ENCODE measurements at places on chromosomes 7 and 10.

DNA sequence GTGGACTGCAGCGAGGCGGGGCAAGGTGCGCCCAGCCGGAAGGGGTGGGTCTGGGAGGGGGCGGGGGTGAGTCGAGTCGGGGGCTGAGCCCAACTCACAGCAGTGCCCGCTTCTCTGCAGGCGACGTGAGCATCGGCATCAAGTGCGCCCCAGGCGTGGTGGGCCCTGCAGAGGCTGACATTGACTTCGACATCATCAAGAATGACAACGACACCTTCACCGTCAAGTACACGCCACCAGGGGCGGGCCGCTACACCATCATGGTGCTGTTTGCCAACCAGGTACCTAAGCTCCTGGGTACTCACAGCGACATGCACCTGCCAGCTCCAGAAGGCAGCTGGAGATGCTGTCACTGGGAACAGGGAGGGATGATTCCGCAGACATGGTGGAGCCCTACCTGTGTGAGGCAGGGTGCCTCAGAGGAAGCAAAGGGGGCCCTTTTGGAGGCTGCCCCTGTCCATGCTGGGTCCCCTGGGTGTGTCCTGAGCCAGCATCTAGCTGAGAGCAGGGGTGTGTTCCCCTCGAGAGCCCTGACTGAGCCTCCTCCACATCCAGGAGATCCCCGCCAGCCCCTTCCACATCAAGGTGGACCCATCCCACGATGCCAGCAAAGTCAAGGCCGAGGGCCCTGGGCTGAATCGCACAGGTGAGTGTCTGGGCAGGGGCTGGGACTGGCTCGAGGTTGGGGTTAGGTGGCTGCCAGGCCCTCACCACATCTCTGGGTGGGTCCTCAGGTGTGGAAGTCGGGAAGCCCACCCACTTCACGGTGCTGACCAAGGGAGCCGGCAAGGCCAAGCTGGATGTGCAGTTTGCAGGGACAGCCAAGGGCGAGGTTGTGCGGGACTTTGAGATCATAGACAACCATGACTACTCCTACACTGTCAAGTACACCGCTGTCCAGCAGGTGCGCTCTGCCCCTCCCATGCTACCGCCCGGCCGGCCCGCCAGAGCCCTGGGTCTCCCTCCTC is 12.8 kb downstream of the FLNC start:
- DNase-seq, result no peak

GRCh38 chr10:102450124-102450373 is 1.3 kb downstream of the C10orf95 start:
- DNase-seq, result no peak

- DNase-seq, result no peak
Observed at GRCh38 chr7:21580073-21580521, 37.3 kb downstream of the DNAH11 start.

GRCh38 chr10:77849039-77849664 is 77.4 kb downstream of the DLG5 start:
- DNase-seq, result no peak

DNA sequence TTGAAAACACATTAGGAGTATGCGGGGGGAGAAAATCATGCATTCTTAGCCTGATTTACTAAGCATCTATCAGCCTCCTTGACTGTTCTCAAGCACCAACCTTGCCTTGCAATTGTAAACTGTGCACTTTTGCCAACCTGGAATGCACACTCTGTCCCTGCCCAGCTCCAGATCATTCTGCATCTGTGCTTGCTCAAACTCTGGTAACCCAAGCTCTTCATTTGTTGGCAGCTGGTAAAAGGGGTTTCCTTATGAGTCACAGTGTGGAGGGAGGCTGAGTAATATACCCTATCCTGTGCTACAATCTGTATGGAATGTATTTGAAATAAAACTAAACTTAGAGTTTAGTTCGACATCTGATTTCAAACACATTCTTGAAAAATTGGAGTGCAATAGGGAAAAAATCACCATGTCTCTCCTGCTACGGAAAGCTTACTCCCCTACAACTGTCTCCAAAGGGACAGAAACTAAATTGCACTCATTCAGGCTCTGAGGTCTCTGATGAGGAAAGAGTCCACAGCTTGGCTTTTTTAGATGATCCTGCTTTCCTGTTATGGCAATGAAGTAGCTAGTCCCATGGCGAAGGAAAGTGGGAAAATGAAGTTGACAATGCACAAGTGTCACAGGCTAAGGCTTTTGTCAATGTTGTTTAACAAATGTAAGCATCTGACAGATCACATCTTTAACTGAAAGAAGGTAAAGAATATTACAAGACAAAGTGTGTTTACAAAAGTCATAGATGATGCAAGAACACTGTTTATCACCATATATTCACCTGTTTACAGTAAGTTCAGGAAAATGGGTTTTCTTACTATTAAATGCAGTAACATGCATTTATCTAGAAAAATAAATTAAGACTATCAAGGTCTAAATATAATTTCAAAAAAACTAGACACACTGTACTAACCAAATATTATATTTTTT is 61.9 kb downstream of the TES start:
- DNase-seq, result no peak

GRCh38 chr10:89805599-89806013 is 104.2 kb downstream of the KIF20B start:
- DNase-seq, result peak; percentile 39

DNA sequence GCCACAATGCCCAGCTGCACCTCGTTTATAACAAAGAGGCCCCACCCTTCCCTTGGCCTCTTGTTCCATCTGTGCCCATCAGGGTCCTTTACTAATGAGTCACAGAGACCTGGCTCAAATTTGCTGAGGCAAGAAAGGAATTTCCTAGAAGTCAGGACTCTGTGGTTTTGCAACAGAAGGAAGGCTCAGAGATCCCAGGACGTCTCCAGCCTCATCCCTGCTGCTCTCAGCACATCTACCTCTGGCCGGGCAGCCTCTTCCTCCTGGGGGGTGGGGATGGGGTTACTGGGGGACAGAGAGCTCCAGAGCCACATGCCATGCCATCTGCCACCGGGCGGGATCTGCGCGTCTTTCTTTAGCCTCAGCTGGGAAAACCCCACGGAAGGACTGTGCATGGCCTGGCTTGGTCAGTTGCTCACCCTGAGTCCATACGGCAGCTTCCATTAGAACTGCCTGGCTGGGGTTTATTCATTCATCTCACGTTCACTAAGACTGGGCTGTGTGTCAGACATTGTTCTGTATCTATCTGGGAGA is 41.9 kb upstream of the PSMG3 start:
- DNase-seq, result no peak

GRCh38 chr10:111146025-111146640 is 69.3 kb downstream of the ADRA2A start:
- no peak for DNase-seq

DNA sequence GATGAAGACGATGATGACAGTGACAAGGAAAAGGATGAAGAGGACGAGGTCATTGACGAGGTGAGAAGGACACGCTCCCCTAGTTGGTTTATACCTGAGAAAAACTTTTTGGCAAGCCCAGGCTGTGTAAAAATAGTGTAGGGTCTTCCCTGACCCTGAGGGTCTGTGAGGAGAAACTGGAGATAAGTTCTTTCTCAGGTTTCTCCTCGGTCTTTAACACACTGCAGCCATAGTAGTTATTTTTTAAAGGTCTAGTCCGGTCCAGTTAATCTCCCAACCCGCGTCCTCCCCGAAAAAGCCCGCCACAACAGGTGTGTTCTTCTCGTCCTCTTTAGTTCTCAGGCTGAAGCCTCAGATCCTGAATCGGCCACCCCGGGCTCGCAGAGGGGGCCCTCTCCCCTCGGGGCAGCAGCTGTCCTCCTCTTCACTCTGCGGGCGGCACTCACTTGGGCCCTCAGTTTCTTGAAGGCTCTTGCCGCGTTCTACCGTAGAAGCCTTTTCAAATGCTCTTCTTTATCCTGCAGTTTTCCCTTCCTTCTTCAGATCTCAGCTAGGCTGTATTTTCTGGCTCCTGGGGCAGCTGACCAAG is 411 bp downstream of the BCCIP start:
- DNase-seq, result no peak

DNA sequence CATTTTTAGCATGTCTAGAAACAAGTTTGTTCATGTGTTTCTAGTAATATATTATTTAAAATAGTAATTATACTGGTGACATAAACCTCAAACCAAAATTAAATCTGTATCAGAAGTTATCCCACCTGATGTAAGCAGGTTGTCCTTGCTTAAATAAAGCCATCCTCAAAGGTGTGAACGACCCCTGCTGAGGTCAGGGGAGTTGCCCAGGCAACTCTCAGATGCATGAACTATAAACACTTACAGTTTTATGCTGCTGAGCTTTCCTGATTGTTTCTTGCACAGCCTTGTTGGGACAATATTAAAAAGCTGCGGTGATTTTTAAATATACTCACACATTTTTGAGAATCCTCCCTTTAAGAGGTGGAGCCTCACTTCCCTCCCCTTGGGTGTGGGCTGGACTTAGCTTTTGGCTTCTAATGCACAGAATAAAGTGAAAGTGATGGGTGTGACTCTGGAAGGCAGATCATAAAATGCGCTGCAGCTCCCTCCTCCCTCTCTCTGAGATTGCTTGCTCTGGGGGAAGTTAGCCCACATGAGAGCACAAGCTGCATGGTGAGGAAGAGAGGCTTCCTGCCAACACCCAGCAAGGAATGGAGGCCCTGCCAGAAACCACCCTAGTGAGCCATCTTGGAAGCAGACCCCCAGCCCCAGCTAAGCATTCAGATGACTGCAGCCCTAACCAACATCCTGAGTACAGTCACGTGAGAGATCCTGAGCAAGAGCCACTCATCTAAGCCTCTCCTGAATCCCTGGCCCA is 152.7 kb downstream of the SKIDA1 start:
- peak; percentile 18 for DNase-seq

DNA sequence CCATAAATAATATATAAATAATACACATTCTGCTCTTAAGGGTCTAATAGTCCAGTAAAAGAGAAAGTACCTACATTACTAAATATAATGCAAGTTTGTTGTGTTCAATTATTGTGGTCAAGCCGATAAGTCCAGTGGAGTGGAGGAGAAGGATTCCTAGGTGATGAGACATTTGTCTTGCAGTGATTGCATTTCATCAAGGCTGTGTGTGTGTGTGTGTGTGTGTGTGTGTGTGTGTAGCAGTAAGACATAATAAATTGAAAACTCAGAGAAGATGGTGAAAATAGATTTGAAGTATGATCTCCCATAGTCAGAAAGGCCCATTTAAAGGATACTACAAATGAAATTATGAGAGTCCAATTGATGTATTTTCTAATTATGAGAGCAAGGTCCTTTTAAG is 192.5 kb upstream of the SEMA3C start:
- no peak for DNase-seq

GRCh38 chr7:153835712-153836265 is 216.4 kb upstream of the DPP6 start:
- no peak for DNase-seq

- DNase-seq, result no peak
Observed at GRCh38 chr7:40211276-40212003, 76.6 kb downstream of the SUGCT start.

DNA sequence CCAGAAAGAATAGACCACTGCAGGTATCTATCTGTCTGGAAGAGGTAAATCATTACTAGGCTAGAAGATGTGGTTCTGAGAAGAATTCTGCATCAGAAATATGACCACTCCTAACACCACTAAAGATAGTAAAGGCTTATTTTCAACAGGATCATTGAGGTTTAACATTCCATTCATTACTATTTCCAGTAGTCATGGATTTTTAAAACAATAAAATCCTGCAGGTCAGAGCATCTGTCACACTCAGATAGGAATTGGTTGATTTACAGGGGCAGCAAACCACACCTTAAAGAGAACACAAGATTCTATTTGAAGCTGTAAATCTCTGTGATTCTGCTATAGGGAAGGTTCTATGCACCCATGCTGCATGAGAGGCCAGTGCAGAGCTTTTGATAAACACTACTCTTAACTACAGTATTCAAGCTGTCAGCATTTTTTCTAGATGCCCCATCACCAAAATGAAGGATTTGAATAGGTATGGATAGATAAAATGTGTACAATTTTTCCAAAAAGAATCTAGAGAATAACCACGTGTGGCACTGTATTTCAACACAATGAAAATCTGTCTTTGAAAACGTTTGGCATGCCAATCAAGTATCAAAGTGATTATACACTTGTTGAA is 14.6 kb downstream of the LRRC17 start:
- no peak for DNase-seq

- DNase-seq, result no peak
Observed at GRCh38 chr10:108616559-108617285, 1306.6 kb downstream of the XPNPEP1 start.

DNA sequence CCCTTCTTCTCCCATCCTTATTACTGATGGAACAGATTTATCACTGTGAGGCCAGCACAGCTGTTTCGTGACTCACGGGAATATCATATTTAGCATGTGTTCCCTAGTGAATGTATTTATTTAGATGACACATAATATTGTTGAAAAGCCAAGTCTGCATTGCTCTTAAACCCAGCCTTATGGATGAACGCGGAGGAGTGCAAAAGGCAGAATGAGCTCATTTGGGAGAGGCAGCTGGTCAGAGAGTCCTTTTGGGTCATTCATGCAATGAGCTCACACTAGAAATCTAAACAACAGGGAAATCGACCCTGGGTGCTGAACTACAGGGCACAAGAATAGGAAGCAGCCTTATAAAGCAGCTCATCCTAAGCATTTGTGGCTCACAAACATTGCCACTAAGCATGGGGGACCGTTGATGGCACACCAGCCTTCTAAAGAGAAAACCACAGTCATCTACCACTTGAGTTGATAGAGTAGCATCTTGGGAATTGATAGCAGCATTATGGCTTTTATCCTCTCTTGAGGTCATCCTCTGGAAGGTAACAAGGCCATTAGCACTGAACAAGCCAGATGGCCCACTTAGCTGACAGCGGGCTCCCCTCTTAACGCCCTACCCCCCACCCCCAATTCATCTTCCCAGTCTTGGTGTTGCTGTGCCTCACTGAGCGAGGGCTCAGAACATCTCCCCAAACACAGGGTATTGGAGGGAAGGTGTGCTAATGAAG is 32.9 kb upstream of the SDK1 start:
- no peak for DNase-seq
